ENCODE measurements at places on chromosomes 5 and 9. TPM values are rescaled to one million over a fixed set of nuclear protein-coding genes. Genes with fewer than 3 reads are reported as not detected.

FAM170A gene
- polyA plus RNA-seq: 0.09 TPM

DNA sequence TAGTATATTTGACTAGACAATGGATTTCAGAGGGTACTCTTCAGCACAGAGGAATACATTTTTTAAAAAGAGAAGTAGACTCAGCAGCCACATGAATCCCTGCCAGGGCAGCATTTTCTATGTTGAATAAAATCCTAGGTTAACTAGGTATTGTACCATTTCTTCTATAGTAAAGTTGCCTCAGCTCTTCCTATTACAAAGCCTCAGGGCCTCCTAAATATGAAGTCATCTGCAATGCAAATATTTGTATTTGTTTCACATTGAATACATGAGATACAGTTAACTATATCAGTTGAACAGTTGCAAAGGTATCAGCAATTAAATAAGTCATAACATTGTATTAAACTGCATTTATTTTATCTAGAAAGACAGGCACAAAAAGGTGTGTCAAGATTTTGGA lies 59.5 kb downstream of the NUDT12 start:
- no peak for DNase-seq

- no peak for DNase-seq
Observed at GRCh38 chr9:34686231-34686630, 4.8 kb downstream of the CCL19 start.

PCSK1 gene
- polyA plus RNA-seq: 0.43 TPM

DNA sequence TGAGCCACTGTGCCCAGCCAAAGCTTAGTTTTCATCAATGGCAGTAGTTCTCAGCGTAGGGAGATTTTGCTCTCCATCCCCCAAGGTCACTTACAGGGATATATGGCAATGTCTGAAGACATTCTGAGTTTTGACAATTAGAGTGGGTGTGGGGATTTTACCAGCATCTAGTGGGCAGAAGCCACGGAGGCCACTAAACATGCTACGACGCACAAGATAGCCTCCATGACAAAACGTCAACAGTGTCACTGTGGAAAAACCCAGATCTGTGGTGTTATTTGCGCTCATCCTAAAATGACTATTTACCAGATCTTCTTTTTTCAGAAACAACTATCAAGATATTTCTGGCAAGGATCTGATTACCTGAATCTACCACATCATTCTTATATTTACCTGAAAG lies 68.2 kb downstream of the CDC14B start:
- no peak for DNase-seq

DNA sequence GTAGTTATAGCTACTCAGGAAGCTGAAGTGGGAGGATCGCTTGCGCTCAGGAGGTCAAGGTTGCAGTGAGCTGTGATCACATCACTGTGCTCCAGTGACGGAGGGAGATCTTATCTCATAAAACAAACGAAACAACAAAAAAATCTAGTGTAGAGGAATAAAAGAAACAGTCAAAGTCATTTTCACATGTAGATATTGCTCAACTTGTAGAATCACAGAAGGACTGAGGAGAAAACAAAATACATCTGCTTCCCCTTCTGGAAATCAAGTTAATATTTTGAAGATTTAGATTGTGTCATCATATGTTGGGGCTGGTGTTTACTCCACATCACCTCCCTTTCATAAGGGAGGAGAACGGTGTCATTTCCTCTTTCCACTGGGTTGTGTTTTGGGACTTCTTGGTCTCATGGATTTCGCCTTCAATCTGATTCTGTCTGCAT lies 8.2 kb upstream of the SLC46A2 start:
- DNase-seq: no peak

ARID3C gene
- 0.27 TPM for polyA plus RNA-seq

DNA sequence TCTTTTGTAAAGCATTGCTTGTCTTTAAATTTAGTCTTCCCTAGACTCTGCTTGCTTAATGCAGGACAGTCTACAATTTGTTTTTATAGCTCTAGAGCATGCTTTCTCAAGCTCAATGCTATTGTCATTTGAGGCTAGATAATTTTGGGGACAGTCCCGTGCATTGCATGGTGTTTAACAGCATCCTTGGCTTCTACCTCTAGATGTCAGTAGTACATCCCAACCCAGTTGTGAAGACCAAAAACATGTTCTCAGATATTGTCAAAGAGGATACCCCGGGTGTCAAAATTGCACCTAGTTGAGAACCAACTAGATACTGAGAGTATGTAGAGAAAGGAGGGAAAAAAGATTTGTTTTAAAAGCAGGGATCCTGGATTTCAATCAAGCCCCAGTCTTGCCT lies 277.5 kb downstream of the CEMIP2 start:
- DNase-seq: no peak

ZBED3 gene
- 29.4 TPM for polyA plus RNA-seq

GRCh38 chr5:73749485-73750270 lies 123.7 kb downstream of the ARHGEF28 start:
- DNase-seq: no peak

DNA sequence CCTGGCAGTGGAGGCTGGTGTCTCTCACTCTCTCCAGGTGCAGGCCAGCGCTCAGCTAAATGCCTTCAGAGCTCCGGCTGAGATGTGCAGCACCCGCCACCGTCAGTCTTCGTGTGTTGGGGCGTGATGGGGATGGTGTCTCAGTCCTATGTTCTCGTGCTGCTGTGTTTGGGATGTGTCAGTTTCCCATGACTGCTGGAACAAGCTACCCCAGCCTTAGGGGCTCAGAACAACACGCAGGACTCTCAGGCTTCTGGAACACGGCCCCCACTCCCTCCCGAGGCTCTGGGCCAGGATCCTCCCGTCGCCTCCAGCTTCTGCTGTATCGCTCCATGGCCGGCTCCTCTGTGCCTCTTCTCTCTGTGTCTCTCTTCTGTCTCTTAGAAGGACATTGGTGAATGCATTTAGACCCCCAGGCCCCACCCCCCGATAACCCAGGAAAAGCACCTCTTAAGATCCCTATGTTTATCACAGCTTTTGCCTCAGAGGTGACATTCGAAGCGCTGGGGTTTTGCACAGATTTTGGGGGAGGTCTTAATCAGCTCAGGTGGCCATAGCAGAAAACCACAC lies 9.6 kb upstream of the CEP72 start:
- no peak for DNase-seq

DNA sequence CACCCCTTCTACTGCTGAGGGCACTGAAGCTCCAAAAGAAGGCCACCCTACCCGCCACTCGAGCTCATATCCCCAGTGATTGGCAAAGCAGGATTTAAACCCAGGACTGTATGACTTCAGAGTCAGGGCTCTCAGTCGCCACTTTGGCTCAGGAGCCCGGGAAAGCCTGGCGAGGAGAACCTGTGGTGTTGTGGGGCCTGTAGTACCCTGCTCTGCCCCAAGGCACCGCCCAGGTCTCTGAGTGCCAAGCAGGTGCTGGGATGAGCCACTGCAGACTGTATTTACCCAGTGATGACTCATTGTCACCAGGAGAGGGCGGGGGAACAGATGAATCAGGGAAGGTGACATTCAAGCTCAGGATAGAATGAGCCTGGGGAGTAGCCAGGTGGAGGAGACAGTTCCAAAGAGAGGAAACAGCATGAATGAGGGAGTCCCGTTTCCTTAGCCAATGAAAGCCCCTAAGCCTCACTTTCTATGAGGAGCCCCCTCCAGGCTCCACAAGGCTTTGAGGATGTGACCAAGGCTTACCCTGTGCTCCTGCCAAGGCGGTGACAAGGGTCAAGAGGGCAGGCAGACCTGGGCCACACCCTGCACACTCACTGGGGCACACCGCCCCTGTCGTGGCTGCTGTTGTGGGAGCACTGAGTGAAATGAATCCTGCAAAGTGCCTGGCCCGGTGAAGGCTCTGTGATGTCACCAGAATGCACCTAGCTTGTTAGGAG lies 17.8 kb upstream of the DPM2 start:
- DNase-seq: no peak

- DNase-seq: no peak
Observed at GRCh38 chr5:66861402-66861801, 265.2 kb downstream of the MAST4 start.
